ENCODE measurements at places on chromosomes 7 and 10.
A peak's percentile ranks its signal among the peaks of the same experiment; 100 is the strongest.

GRCh38 chr10:117537436-117537903 lies 5.1 kb upstream of the EMX2 start:
- peak; percentile 30 for DNase-seq

GRCh38 chr7:146185844-146186243 lies 69.2 kb downstream of the CNTNAP2 start:
- DNase-seq: no peak

DNA sequence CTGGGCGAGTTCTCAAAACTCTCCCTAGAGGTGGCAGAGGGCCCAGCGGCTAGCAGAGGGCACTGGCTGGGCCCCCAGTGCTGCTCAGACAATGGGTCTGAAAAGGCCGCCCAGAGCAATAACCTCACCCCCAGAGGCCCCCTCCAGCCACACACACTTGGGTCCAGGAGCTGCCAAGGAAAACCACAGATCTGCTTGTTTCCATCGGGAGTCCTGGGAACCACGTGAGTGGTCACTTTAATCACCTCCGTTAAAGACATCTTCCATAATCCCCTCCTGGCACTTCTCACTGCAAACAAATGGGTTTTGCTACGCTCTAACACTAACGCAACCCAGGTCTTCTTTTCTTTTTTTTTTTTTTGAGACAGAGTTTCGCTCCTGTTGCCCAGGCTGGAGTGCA lies 30.0 kb downstream of the NUDT1 start:
- DNase-seq: no peak

DNA sequence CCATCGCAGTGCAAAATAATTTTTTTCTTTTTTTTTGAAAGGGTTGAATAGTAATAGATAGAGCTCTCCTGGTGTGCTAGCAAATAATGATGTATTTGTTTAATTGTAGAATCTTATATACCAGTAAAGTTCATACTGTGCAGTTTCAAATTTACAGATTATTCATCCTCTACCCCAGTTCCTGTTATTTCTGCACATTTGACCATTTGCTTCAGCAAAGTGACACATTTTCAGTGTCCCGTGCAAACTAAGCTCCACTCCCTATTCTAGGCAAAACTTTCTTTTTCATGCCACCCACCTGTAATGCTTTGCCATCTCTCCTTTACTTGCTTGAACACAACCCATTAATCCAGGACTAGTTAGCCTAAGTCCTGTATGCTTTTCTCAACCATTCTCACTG lies 43.0 kb downstream of the SHOC2 start:
- no peak for DNase-seq

DNA sequence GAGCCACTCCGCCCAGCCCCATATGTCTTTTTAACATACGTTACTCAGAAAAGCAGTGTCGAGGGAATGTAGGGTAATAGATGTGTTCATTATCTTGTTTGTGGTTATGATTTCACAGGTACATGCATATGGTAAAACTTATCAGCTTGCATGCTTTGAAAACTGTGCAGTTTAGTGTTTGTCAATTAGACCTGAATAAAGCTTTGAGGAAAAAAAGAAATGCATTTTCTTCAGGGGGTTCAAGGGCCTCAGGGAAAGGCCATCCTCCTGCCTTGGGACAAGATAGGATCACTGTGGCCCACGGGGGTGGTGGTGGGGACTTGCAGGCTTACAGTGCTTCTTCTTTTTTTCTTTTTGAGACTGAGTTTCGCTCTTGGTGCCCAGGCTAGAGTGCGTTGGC lies 16.0 kb upstream of the C10orf95 start:
- no peak for DNase-seq

All from NAMALWA (cell line).